ENCODE measurements at places on chromosomes 12 and 14.

GRCh38 chr12:65164244-65164643 lies 5.1 kb upstream of the LEMD3 start:
- no peak for DNase-seq

DNA sequence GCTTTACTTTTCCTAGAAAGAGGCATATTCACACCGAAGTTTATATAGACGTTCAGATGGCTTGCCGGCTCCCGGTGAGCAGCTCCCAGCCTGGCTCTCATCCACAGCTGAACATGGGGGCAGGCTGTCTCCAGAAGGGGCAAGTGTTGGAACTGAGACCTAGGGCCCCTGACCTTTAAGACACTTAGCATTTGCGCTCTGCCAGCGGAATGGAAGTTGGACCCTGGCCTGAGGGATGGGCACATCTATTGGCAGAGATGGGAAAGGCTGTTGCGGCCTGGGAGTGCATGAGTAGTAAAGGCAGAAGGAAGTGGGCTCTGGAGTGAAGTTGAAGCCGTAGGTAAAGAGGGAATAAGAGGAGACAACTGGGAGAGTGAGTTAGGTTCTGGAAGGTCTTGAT lies 54.2 kb upstream of the TSPAN9 start:
- no peak for DNase-seq

DNA sequence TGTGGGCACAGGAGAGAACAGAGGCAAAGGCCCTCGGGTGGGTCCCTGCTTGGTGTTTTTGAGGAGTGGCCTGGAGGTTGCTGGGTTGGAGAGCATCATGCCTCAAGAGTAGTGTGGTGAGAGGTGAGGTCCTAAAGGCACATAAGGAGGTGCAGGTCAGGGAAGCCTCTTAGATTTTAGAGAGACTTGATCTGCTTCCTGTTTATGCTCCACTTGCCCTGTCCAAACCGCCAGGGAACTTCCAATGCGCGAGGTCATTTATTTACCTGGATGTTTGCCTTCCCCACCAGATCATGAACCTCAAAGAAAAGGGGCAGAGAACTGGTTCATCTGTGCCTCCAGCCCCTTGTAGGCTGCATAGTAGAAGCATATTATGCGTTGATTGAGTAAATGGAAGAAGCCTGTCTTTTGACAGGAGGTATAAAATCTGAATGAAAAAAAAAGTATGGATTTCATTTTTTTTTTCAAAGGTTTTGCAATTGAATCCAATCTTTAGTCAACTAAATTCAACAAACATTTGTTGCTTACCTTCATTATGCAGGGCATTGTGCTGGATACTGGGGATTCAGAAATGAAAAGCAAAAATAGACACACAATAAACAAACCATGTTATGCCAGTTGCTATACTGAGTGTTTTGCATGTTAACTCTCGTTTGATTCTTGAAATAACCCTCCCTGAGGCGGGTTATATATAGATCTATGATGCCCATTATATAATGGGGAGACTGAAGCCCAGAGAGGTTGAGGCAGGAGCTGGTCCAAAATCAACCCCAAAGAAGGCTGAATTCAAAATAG lies 485.2 kb downstream of the VRK1 start:
- DNase-seq, result no peak

DNA sequence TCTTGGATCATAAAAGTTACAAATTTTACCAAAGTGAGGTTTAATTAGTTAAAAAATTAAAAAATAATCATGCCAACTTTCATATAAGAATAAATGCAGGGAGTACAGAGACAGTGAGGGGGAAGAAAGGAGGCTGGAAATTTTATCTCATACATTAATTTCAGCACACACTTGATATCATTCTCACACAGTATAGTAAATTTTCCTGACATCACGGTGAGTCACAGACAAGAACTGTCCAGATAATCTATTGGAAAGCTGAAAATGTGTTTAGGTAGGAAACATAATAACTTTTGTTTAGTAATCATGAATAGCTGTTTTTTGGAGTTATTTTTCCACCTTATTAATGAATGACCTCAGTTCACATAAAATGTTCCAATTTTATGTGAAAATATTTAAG lies 1204.8 kb downstream of the GALC start:
- DNase-seq, result no peak

DNA sequence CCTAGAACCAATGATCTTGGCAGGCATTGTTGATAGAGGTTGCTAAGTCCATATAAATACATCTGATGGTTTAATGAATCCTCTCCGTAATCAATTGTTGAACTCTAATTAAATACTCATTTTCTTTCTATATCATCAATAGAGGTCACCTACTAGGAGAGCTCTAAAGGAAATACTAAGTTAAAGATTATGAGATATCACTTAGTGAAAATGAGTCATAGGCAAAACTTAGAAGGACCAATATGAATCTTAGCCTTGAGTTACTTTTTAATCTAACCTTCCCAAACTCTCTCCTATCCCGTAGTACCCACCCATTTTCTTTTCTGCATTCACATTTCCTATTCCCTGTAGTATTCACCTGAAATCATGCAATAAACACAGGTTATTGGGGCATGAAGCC lies 50.2 kb downstream of the MBIP start:
- no peak for DNase-seq

GRCh38 chr14:77707355-77707723 lies 484 bp downstream of the ALKBH1 start:
- DNase-seq, result peak; percentile 70

GRCh38 chr14:90168425-90169105 lies 87.8 kb upstream of the PSMC1 start:
- peak; percentile 47 for DNase-seq

GRCh38 chr14:52922656-52923055 lies 28.2 kb downstream of the FERMT2 start:
- peak; percentile 32 for DNase-seq

- DNase-seq, result no peak
These were observed 49.8 kb upstream of the PARP11 start for GRCh38 chr12:3923021-3923420.

- DNase-seq, result peak; percentile 79
These were observed 53.8 kb downstream of the SCARB1 start for GRCh38 chr12:124809878-124810277.

- DNase-seq, result no peak
These were observed 391.2 kb downstream of the AEBP2 start for GRCh38 chr12:19830446-19830845.

- no peak for DNase-seq
These were observed 6.1 kb upstream of the CEP170B start for GRCh38 chr14:104858811-104859426.
